ENCODE measurements at places on chromosomes 16 and 17. TPM values are rescaled to one million over a fixed set of nuclear protein-coding genes. Genes with fewer than 3 reads are reported as not detected.

The LYRM1 gene
- 32.8 TPM for total RNA-seq

The SULT1A2 gene
- total RNA-seq: 0.17 TPM

GRCh38 chr17:79741751-79742588, 11.2 kb downstream of the ENPP7 start:
- DNase-seq: no peak

DNA sequence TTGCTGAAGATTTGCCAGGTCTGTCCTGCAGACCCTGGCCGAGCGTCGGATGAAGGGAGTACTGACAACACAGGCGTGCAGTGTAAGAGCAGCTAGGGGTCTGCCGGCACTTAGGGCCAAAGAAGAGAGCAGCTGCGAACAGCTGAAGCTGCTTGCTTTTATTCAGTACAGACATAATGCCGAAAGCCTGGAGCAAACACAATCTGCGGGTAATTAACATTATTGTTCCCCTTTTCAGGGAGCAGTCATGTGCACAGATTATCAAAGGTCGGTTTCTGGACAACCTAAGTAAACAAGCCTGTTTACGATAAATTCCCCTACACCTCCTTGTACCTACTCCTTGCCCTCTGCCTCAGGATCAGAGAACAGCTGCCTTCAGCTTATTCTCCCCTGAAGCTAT, 12.0 kb upstream of the KRT23 start:
- no peak for DNase-seq

The IRX5 gene
- 15.3 TPM for total RNA-seq
